NCI-H345 (cell line): ENCODE measurements at places on chromosomes 11 and 22.

- DNase-seq = peak; percentile 80
These were observed 5.8 kb downstream of the THRSP start for GRCh38 chr11:78069465-78069864.

DNA sequence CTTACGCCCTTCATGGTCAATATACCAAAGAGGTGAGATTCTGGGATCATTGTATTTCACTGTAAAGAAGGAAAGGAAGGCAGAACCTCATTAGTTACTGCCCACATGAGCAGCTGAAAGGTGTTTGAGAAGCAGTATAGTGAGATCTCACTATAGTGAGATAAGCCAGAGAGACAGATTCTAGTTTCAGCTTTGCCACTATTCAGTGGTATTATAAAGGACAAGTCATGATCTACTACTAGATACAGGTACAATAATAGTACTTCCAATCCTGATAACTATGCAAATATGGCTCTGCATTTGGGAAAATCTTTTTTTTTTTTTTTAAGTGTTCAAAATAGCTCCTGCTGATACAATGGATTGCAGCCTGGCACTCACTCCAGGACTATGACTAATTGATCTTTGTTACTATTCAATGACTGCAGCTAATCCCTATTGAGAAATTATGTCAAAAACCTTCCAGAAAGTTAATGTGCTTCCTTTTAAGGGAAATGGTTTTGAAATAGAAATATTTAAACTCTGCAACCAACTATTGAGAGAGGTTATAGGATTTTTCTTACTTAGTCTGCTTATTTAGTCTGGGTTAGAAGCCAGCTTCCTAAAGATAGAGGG is 8.3 kb upstream of the DLAT start:
- DNase-seq = no peak

DNA sequence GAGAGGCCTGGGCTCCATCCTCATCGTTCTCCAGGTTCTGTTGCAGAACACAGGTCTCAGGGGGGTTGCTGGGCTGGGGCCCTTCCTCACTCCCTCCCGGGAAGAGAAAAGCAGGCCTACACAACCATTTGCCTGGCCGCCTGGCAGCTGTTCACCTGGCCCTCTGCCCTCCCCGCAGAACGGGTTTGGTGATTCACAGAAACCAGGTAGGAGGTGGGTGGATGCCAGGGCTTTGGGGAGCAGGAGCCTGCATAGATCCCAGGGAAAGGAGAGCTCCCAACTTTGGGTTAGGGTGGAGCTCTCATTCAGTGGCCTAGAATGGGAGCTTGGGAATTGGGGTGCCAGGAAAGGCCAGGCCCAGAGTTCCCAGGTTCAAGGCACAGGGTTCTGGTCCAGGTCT is 995 bp downstream of the TMEM134 start:
- DNase-seq = peak; percentile 19

- DNase-seq = no peak
These were observed 22.5 kb upstream of the RBX1 start for GRCh38 chr22:40928657-40929056.

DNA sequence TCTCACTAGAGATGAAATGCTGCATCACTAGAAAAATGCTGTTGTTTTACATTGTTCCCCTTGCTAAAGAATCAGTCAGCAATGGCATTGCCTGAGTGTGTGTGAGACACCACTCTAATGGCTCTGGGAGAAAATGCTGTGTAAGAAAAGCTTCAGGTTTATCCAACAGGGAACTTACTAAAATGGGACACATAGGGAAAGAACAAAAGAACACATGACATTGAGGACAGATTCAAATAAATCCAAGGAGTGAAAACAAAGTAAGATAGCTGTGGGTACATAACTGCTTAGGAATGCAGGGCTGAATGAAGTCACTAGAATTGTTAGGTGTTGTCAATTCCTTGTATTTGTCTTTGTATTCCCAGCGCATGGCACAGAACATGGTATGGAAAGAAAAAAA is 24.2 kb downstream of the BLID start:
- DNase-seq = no peak

- DNase-seq = peak; percentile 55
These were observed 12.9 kb upstream of the FAT3 start for GRCh38 chr11:92211576-92212167.

DNA sequence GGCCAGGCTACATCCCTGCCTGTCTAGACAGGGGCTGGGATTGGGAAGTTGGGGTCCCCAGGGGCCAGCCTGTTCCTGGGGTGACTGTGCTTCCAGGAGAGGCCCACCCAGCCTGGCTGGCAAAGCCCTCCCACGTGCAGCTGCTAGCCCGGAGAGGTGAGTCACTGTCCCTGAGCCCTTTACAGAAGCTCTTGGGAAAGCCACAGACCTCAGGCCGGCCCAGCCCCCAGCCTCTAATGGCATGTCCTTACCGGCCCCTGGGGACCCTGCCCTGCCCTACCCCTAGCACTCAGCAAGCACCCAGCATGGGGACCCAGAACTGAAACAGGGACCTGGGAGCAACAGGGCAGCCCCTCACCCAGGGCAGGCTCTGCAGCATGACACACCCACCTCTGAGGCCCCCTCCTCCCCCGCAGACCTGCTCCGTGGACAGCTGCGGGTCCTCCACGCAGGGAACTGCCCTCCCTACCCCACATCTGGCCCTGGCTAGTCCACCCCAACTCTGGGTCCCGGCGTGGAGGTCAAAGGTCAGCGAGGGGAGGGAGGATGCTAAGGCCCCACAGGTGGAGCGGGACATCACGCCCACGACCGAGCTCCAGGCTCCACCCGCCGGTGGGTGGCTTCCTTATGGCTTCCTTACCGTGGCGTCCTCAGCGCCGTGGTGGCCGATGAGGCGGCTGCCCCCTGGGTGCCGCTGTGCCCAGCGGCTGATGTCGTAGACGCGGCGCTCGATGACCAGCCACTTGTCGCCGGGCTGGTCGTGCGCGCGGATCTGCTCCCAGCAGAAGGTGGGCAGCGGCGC is 615 bp downstream of the FADS3 start:
- peak; percentile 35 for DNase-seq

- no peak for DNase-seq
These were observed 159.3 kb downstream of the BRD1 start for GRCh38 chr22:49668402-49668801.

DNA sequence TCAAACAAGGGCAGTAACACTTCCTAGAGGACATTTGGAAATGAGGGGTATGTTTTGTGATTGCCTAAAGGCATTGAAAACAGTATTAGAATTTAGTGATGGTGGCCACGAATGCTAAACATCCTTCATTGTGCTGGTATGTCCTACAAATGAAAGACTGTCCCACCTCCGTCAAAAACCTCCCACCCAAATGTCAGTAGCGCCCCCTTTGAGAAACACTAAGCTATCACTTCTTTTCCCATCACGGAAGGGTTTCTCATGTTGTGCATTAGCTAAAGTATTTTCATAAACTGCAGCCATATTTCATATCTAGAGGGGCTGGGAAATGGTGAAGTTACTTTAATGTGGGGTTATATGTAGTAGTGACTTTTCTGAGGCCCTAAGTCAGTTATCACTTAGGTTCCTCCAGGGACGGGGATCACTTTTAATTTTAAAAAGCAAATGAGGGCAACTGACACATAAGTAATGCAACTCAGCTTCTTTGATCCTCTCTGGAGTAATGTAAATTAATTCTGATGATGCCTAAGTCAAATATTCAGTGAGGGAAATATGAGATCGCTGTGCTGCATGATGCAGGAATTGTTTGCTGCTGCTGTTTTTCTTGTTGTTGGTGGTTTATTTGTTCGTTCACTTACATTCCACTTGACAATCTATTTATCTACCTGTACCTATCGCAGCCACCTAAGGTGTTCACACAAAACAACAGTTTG is 1403.4 kb upstream of the TENM4 start:
- DNase-seq = no peak

GRCh38 chr11:75349521-75350116 is 1.8 kb downstream of the ARRB1 start:
- no peak for DNase-seq

DNA sequence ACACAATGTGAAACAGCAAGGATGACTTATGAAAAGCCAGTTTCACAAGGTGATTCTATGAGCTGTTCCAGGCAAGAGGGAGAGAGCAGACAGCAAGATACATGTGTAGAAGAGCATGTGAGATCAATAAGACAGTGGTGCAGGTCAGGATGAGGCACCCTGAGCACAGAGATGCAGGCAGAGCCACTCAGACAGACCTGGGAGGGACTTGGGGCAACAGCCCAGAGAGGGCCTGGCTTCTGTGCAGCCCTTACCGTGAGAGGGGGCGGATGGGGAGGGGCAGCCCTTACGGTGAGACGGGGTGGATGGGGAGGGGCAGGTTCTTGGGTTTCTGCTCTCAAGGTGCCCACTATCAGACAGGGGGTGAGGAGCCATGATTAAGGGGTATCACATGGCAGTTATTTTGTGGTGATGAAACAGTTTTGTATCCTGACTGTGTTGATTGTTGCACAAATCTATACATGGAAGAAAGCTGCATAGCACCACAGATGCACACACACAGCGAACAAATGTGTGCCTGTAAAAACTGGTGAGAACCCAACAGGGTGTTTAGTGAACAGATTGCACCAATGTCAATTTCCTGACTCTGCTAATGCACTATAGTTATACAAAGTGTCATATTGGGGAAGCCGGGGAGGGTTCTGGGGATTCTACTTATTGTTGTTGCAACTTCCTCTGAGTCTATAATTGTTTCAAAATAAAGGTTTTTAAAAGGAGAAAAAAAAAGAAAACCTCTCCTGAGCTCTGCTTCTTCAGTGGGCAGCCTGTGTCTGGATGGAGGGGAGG is 5.2 kb upstream of the C22orf42 start:
- DNase-seq = no peak

GRCh38 chr11:68149417-68149816 is 28.2 kb upstream of the CHKA start:
- DNase-seq = peak; percentile 15

- peak; percentile 80 for DNase-seq
These were observed 3.5 kb upstream of the KRTAP5-6 start for GRCh38 chr11:1693327-1694063.

- DNase-seq = no peak
These were observed 42.2 kb downstream of the PDE2A start for GRCh38 chr11:72631806-72632731.

DNA sequence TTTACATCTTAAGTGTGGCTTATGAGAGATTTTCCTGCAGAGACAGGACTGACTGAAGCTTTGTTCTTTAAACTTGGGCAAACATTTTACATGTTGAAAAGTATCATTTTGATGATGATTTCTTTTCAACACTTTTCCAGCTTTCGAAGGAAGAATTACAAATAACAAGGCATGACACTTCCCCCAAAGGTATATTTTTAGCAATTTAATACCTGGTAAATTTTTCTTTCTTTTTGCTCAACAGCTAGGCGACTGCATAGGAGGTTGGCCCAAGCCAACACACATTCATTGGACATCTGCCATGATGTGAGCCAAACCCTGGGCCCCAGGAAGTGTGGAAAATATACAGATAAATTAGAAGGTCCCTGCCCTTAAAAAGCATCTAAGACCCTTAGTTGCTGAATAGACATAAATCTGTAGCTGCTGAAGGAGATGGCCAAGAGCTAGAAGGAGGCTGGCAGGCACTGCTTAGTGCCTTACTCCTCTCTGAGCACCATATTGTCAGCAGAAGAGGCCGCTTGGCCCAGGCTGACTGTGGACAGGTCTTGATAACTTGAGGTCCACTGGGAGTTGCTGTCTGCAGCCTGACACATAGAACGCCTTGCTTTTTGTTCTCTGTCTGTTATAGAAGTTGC is 53.3 kb upstream of the CD44 start:
- no peak for DNase-seq

GRCh38 chr11:107928767-107929507 is 689 bp downstream of the RAB39A start:
- DNase-seq = peak; percentile 47

GRCh38 chr11:116557282-116557681 is 215.5 kb downstream of the BUD13 start:
- DNase-seq = no peak

DNA sequence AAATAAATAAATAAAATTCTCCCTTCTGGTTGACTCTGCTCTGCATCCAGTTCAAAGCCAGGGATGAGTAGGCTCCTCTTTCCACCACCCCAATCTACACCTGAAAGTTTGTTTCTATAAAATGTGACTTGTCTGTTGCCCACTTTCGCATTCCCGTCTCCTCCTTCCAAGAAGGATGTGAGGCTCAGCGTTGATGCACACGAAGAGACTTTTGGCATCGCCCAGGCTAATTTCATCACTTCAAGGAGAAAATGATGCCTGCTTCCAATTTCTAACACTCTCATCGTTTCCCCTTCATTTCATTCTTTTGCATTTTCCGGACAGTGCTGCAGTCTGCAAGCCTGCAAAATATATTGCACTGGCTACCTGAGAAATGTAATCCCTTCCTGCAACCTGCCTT is 3.9 kb downstream of the MPPED1 start:
- no peak for DNase-seq

DNA sequence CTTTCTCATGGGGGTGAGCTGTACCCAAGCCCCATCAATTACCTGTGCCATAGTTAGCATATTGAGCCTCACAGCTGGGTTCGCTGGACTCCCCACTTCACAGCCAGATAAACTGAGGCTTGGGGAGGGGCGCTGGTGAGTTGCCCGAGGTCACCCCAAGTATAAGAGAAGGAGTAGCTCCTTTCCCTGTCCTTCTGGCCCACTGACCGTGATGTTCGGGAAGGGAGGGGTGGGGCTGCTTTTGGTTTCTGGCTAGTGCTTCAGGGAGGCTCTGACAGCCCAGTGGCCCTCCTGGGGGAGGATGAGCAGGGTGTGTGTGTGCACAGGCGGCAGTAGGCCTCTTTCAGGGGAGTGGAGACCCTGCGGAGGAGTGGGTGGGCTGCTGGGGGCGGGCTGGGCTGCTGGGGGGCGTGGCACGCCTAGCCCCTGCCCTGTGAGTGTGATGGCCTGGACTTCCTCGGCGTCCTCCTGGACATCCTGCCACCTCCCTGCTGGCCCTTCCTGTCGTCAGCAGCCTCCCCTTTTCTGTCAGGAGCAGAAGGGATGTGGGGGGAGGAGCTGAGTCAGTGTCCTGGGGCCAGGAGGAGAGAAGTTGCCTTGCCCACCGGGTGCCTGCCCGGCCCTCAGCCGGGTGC is 50.3 kb downstream of the TRIOBP start:
- DNase-seq = no peak

GRCh38 chr11:45638051-45638450 is 27.4 kb downstream of the CHST1 start:
- DNase-seq = no peak

DNA sequence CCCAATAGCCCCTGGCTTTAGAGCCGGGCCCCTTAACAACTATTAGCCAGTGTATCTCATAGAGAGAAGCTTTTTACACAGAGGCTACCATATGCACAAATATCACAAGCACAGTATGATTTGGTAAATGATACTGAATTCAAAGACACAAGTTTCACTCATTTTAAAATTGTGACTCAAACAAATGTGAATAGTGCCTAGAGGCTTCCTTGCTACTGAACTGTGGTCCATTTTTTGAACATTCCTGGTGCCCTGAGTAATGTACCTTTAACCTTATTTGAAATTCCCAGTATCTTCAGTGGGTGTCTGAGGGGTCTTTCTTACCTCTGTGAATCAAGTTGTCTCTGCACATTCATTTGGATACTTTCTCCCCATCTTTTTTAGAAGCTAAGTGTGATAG is 156.2 kb downstream of the MAML2 start:
- DNase-seq = no peak

DNA sequence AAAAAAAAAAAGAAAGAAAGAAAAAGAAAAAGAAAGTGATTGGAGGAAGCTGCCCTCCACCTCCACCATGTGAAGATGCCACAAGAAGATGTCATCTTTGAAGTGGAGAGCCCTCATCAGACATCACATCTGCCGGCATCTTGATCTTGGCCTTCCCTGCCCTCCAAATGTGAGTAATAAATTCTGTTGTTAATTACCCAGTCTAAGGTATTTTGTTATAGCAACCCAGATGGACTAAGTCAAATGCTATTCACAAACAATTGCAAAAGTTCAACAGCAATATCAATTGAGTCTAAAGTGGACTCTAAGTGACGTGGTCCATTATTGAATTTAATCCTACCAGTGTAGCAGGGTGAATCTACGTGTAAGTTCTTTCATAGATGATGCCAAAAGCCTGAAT is 55.9 kb upstream of the NUP160 start:
- DNase-seq = no peak
